Testis (tissue), 5 donors: ENCODE measurements at places on chromosomes 3 and 15. TPM values are rescaled to one million over a fixed set of nuclear protein-coding genes. Genes with fewer than 3 reads are reported as not detected.

BCHE gene
- 2.4 TPM for total RNA-seq

SLC15A2 gene
- 13.8 TPM for total RNA-seq

GHSR gene
- total RNA-seq: 0.31 TPM

LACTB gene
- total RNA-seq: 17.1 TPM

GRCh38 chr3:108394016-108394415 is 97.7 kb downstream of the HHLA2 start:
- no peak for DNase-seq

DNA sequence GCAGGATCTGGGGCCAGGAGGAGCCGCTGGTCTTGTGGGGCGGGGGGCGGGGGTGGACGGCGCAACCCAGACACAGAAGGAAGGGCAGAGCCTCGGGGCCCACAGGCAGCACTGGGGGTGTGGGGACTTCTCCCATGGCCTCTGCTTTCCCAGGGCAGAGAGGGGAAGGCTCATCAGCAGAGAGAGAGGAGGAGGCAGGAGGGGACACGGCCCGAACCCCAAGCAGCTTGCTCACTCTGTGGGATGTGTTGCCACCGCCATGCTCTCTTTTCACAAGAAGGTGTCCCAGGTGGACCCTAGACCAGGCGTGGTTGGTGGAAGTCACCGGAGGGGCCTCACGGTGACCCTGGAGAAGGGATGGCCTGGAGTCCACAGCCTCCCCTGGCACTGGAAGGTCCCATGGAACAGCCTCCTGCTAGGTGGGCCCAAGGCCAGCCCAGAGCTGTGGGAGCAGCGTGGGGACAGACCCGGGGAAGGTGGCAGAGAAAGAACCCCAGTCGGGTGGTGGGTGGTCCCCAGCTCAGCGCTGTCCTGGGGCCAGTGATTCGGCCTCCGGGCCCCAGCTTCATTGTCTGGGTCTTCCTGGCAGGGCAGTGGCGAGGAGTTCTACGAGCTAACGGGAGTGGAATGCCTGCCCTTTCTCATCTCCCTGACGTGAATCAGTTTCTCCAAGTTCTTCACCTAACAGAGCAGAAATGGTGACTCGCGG is 46.8 kb upstream of the PCSK6 start:
- no peak for DNase-seq

GRCh38 chr3:52539010-52539653 is 2.7 kb downstream of the UQCC5 start:
- DNase-seq: no peak

DNA sequence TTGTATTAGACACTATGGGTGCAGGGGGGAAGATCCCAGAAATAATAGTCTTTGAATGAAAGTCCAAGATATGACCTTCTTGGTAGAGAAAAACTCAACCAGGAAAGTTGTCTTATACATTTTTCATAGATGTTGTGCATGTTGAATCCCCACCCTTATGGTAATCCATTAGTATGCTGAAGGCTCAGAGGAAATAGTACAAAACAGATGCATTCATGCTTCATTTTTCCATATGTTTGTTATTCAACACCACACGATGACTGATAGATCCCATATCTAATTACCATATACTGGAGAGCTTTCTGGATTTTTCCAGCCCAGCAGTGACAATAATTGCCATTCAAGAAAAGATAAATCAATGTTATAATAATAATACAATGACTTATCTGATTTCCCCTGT is 487.4 kb downstream of the FGF12 start:
- DNase-seq: no peak

- no peak for DNase-seq
Observed at GRCh38 chr15:53446376-53446775, 313.1 kb downstream of the WDR72 start.

GRCh38 chr3:176941689-176942088 is 255.6 kb downstream of the TBL1XR1 start:
- DNase-seq: no peak

GRCh38 chr3:128294999-128295468 is 141.8 kb downstream of the EEFSEC start:
- no peak for DNase-seq

GRCh38 chr15:93048759-93049161 is 40.3 kb downstream of the RGMA start:
- DNase-seq: no peak

GRCh38 chr3:185465471-185465870 is 33.4 kb downstream of the TMEM41A start:
- no peak for DNase-seq

DNA sequence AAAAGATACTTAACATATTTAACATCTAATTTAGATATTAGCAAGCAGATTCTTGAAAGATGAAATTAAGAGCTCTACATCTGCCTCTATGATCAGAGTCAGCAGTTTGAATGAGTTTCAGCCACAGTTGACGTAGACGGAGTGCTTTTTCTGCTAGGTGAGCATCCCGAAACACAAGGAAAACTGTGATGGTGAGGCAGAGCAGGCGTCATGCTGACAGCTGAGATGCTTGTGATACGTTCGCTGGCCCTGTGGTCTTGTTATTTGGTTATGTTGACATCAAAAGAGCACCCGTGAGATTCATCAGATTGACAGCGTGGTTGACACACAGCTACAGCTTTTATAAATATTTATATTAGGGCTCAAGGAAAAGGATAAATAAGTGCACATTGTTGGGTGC is 19.6 kb upstream of the GOLGA8B start:
- no peak for DNase-seq

DNA sequence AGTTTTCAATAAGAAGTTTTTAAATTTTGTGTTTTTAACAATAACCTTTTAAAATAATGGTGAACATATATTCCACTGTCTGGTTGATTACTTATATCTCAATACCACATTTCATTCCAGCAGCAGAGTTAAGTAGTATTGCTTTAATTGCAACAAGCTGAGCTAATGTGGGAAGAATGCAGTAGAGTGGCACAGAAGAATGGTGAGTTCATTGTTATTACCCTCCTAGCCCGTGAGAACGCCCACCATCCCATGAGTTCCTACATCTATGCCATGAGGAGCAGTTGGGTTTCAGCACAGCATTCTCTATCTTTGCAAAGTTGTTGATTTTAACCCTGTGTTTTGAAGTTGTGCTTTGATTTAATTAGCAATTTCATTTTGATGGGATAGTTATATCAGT is 17.8 kb upstream of the NR2E3 start:
- no peak for DNase-seq
